ENCODE measurements at places on chromosomes 5 and 9. TPM values are rescaled to one million over a fixed set of nuclear protein-coding genes. Genes with fewer than 3 reads are reported as not detected.

DNA sequence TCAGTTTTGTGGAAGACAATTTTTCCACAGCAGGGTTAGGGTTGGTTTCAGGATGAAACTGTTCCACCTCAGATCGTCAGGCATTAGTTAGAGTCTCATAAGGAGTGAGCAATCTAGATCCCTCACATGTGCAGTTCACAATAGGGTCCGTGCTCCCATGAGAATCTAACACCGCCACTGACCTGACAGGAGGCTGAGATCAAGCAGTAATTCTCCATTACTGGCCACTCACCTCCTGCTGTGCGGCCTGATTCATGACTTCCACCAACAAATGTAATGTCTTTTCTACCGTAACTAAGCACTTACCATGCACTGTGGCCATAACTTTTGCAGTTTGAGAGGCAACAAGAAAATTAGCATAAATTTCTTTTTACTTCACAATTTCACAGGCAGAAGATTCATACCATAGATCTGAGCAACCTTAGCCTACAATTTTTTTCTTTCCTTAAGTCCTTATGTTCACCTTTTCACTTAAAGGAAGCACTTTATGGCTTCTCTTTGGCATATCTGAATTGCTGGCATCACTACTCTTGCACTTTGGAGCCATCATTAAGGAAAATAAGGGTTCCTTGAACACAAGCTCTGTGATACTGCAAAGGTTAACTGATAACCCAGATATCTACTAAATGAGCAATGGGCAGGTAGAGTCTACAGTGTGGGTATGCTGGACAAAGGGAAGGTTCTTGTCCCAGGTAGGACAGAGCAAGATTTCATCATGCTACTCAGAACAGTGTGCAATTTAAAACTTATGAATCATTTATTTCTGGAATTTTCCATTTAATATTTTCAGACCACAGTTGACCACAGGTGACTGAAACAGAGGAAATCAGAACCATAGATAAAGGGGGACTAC lies 83.0 kb upstream of the IFNK start:
- DNase-seq: peak; percentile 90

DNA sequence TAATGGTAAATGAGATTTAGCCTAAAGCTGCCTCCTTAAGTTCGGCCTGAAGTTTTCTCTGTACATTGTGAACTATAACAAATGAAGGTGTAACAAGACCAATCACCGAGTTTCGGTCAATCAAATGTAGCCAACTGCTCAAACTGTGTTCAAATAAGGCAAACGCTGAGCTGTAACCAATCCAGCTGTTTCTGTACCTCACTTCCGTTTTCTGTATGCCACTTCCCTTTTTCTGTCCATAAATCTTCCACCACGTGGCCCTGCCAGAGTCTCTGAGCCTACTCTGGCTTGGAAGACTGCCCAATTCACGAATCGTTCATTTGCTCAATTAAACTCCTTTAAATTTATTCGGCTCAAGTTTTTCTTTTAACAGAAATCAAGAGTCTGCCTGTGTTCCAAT lies 193.5 kb upstream of the KLF9 start:
- DNase-seq: no peak

GRCh38 chr9:3954331-3955304 lies 345.2 kb downstream of the GLIS3 start:
- peak; percentile 85 for DNase-seq

- no peak for DNase-seq
These were observed 309.0 kb downstream of the MAN2A1 start for GRCh38 chr5:109998726-109999125.

DNA sequence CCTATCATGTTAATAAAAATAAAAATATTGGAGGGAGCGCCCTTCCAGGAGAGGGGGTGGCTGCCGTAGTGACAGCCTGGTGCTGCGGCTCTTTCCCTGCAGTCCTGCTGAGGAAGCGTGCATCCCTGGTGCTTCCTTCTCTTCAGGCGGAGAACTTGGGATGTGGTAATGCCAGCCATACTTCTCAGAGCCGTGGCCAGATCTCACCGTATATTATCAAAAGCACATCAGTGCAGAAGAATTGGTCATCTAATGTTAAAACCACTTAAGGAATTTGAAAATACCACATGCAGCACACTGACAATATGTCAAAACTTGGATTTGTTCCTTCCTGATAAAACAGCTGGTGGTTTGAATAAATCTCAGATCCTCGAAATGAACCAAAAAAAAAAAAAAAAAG lies 17.7 kb downstream of the C9orf40 start:
- no peak for DNase-seq

- DNase-seq: no peak
These were observed 20.6 kb downstream of the B4GALT7 start for GRCh38 chr5:177620560-177620959.

- DNase-seq: peak; percentile 79
These were observed 339.6 kb upstream of the KIF2A start for GRCh38 chr5:61966296-61966955.

DNA sequence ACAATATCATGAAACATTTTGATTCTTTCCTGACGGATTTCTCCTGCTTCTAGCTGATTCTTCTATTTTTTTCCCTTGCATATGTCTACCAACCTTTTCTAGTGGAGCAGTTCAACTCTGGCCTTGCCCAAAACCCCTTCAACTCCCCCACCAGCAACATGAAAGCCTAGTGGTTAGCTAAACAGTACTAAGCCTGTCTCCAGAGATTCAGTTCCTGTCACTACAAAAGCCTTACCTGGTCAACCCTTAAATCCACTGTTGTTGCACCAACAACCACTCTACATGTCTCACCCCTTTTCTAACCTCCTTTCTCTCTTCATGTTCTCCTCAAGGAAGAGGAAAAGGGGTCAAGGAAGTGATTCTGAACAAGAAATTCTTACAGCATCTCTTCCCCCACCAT lies 74.8 kb upstream of the PIK3R1 start:
- no peak for DNase-seq

- DNase-seq: no peak
These were observed 129.1 kb upstream of the PIK3R1 start for GRCh38 chr5:68086439-68086838.

DNA sequence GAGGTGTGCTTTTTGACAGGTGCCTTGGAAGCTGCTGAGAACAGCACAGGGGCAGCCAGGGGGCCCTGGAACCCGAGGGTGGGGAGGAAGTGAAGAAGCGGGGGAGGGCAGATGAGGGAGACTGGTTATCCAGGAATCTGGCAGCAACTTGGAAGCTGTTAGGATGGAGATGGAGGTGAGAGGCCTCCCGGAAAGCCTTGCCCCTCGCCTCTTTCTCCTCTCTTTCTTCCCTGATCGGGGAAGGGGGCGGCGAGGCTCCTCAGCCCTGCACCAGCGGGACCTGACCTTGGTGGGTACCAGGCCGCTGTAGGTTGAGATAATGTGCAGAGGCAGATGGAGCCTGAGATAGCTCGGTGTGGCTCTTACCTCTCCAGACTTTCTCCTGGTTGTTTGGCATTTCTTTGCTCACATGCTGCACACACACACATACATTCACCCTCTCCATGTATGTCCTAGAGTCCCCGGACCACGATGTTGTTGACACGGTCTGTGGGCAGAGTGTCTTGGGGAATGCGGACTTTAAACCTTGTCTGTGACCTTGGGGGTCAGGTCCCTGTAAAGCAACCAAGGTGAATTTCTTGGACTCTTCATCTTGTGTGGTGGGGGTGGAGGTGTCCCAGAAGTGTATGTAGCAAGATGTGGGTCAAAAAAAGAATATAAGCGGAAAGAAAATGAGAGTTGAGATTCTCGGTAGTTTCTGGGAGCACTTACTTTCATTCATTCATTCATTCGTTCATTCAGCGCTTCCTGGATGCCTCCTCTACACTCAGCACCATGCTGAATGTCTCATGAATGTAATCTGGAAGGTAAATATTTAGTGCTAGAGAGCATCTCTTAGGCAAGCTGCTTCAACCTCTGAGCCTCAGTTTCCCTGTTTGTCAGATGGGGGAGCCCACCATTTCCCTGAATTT lies 1.6 kb downstream of the WWC1 start:
- DNase-seq: no peak

- DNase-seq: no peak
These were observed 16.4 kb upstream of the ARSB start for GRCh38 chr5:79001471-79001870.

- no peak for DNase-seq
These were observed 6.8 kb downstream of the RPL12 start for GRCh38 chr9:127444283-127444920.

DNA sequence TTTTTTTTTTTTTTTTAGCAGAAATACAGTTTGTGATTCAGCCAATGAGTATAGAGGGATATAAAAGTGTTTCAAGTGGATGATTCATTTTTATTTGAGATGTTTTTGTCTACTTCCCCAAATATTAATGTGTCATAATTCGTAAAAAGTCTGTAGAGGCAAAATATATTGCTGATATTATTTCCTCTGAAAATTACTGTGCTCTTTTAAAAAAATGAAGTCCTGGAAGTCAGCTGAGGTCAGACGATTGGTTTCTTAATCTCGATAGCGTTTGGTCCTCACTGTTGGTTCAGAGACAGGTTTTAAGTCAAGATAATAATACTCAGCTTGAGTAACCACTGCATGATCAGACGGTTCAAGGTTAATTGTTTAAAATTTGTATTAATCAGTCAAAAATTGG lies 19.5 kb downstream of the IL9 start:
- no peak for DNase-seq

- no peak for DNase-seq
These were observed 82.4 kb downstream of the MARCHF3 start for GRCh38 chr5:126948011-126948355.

DNA sequence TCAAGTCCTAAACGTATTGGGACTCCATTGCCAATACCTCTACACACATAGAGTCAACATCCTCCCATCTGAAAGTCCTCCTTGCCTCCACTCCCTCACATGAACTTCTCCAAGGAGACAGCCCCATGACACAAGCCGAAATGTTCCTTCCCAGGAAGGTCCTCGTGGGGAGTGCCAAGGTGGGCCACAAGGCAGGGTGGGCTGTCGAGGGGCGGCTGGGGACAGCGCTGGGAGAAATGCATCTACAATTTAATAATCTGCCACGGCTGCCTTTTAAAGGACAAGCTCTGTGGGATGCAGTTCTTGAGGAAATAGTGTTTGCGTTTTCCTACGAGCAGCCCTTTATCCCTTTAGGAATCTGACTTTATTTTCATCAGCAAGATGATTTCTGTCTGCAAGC lies 138.7 kb downstream of the GABBR2 start:
- DNase-seq: no peak

- DNase-seq: no peak
These were observed 172.3 kb upstream of the PPP1R26 start for GRCh38 chr9:135307300-135307699.

DNA sequence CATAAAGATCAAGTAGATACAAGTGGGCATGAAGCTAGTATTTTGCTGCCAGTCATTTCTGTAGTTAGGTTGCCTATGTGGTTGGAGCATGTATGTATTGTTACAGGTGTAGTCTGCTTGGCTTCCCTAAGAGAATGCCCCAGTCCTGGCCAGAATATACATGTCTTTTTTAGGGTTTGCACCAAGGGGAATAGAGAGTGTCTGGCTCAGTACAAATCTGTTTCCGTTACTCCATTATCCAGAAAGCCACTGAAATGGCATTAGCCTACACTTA lies 23.2 kb downstream of the TGFBR1 start:
- DNase-seq: no peak

- no peak for DNase-seq
These were observed 113.4 kb downstream of the PAPPA start for GRCh38 chr9:116267021-116267420.

DNA sequence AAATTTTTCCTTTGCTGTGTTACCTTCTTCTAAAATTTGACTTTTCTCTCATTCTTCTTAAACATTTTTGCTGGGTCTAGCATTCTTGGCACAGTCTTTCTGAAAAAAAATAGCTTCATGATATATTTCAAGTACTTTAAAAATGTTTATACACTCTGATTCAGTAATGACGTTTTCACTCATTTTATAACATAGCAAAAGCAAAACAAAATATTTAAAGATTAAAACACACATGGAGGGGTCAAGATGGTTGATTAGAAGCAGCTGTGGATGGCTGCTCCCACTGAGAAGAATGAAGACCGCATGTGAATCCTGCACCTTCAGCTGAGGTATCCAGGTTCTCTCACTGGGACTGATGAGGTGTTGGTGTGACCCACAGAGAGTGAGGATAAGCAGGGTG lies 188.2 kb downstream of the SGCD start:
- no peak for DNase-seq

DNA sequence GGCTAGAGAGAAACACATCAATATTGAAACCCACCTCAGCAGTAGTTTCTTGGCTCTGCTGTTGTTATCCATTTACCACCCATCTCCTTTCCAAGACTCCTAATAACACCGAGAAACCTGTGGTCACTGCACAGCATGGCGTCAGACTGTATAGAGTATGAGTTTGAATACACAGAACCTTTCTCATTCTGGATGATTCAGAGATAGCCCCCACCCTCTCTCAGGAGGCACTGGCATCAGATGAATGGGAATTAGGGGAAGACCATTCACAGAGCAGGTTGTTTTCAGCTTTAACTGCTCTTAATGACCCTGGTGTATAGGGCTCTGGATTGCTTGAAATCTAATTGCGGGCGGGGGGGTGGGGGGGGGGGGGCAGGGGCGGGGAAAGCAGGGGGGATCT lies 86.7 kb downstream of the GPR21 start:
- DNase-seq: no peak

DNA sequence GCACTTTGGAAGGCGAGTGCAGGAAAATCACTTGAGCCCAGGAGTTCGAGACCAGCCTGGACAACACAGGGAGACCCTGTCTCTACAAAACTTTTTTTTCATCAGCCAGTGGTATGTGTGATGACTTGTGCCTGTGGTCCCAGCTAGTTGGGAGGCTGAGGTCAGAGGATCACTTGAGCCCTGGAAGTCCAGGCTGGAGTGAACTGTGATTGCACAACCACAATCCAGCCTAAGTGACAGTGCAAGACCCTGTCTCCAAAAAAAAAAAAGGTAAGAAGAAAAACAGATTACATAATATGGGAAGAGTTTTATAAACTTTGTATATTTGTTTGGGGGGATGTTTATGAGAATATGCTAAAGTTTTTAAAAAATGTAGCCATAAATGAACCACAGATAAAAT lies 76.5 kb upstream of the CER1 start:
- no peak for DNase-seq

- DNase-seq: peak; percentile 20
These were observed 91.4 kb upstream of the RANBP6 start for GRCh38 chr9:6106711-6107339.

GRCh38 chr5:96968074-96968473 lies 32.2 kb downstream of the LNPEP start:
- DNase-seq: no peak

DNA sequence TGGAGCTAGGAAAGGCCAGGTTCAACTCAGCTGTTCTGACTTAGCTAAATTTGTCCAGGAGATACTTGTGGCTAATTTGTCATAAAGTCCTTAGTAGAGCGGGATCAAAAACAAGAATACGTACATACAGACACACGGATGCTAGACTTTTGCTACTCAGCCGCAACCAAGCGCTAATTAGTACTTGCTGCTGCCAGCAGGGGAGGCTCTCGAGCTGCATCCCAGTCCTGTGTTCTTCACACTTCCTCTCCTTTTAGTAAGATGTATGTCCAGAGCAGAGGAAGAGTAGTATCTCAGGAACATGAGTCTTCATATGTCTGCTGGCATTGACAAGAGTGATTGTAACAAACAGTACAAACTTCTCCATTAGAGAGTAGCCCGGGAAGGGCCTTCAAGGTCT lies 58.3 kb downstream of the CYFIP2 start:
- no peak for DNase-seq

BHMT2 gene
- polyA plus RNA-seq: 2.8 TPM

LARP1 gene
- polyA plus RNA-seq: 113 TPM

FGFR4 gene
- 97.0 TPM for polyA plus RNA-seq

DMRTA1 gene
- polyA plus RNA-seq: 0.15 TPM

PCDHGA5 gene
- polyA plus RNA-seq: 1.5 TPM

FGF1 gene
- polyA plus RNA-seq: 9.7 TPM

CYSRT1 gene
- 71.7 TPM for polyA plus RNA-seq

SH3RF2 gene
- polyA plus RNA-seq: 31.9 TPM

ENTPD2 gene
- polyA plus RNA-seq: 9.9 TPM

DMRT2 gene
- not detected for polyA plus RNA-seq

PKD2L2 gene
- 0.15 TPM for polyA plus RNA-seq
